ENCODE measurements at places on chromosomes 11 and 22. TPM values are rescaled to one million over a fixed set of nuclear protein-coding genes. Genes with fewer than 3 reads are reported as not detected.

MYEOV gene
- total RNA-seq, result not detected

TUB gene
- 11.2 TPM for total RNA-seq

OR5AS1 gene
- total RNA-seq, result not detected

ELFN2 gene
- total RNA-seq, result under 0.01 TPM

MRPL23 gene
- 87.0 TPM for total RNA-seq

TRPC6 gene
- 48.4 TPM for total RNA-seq

SSTR3 gene
- total RNA-seq, result not detected

ZBTB44 gene
- total RNA-seq, result 56.1 TPM

UBQLNL gene
- total RNA-seq, result 0.31 TPM

ANO3 gene
- total RNA-seq, result not detected

OTOG gene
- not detected for total RNA-seq

CACNA1I gene
- total RNA-seq, result 0.16 TPM

- no peak for ATAC-seq
Observed at GRCh38 chr11:33830903-33831648, 56.8 kb upstream of the FBXO3 start.

- ATAC-seq, result no peak
Observed at GRCh38 chr11:76119779-76120178, 86.5 kb downstream of the WNT11 start.

- no peak for ATAC-seq
Observed at GRCh38 chr11:3108183-3108721, 51.0 kb upstream of the CARS1 start.

DNA sequence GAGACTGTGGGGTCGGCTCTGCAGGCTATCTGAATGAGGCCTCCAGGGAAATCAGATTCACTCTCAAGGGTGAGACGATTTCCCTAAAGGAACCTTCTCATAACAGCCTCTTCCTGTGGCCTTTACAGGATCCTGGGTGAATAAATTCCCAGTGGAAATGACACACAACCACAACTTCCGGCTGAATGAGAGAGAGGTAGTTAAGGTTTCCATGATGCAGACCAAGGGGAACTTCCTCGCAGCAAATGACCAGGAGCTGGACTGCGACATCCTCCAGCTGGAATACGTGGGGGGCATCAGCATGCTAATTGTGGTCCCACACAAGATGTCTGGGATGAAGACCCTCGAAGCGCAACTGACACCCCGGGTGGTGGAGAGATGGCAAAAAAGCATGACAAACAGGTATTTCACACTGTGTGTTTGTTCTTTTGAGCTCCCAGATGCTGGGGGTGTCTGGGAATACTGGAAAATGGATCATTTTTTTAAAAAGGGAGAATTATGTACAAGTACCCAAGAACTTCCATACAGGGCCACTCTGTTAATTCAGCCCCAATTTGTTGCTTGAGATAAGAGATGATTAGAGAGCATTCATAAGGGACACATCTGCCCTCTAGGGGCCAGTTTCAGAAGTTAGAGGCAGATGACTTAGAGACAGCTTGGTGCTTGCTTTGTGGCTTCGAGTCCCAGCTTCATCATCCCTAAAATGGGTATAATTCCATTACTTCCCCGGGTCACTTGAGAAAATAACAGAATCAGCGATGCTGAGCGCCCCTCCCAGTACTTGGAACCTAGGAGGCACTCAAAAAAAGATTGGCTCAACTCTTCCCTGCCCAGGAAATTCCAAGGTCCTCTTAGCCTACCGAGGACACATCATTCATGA is 10.2 kb downstream of the SERPIND1 start:
- ATAC-seq, result no peak

GRCh38 chr11:21635394-21636145 is 557.3 kb upstream of the ANO5 start:
- no peak for ATAC-seq

DNA sequence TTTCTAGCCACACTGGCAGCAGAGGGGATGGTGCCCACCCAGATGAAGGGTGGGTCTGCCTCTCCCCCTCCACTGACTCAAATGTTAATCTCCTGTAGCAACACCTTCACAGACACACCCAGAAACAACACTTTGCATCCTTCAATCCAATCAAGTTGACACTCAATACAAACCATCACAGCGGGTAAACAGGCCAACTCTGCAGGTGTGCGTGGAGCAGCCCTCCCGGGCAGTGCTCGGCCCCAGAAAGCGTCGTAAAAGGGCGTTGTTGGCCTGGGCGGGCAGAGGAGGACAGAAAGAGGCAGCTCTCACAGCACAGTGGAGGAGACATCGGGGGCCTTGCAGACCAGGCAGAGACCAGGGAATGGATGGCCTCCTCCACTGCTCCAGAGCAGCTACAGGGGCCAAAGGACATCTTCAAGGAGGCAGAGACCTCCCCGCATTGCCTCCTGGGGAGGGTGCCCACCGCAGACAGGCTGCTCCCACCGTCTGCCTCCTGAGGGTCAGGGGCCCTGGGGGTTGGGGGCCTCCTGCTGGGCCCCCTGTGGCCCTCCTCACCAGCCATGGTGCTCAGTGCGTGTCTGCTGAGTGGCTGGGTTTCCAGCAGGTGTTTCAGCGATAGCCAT is 56.1 kb upstream of the FADD start:
- no peak for ATAC-seq

- no peak for ATAC-seq
Observed at GRCh38 chr22:21643533-21644357, 1.6 kb downstream of the SDF2L1 start.

GRCh38 chr11:46673713-46674462 is 26.5 kb downstream of the ARHGAP1 start:
- ATAC-seq, result no peak

GRCh38 chr11:63999349-64000025 is 13.2 kb downstream of the OTUB1 start:
- peak; percentile 42 for ATAC-seq

DNA sequence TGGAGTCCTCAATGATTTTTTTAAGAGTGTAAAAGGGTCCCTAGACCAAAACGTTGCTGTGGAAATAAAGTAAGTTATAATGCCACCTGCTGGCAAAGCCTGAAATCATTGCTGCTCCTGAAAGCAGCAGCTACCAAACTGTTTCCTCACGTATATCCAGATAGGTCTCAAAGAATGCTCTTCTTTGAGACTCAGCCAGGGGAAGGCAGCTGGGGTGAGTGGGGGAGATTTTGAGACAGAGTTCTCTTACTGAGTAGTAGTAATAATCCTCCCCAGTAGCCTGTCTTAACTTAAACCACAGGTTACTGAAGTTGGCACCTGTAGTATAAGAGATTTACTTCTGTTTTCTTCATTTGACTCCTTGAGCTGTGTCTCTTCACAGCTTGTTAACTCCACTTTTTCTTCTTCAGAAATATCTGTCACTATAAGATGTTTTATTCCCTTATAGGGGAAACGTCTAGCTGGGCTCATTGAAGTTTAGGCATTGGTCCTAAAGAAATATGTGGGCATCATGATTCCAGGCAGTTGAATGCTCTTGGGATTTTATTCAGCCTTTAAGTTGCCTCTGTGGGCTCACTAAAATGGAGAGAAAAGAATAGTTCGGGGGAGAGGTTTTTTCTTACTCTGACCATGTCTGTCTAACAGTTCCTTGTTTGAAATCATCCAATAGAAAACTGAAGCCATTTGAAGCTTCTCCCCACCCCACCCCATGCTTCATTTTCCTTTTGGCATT is 77.9 kb downstream of the BTBD10 start:
- no peak for ATAC-seq

DNA sequence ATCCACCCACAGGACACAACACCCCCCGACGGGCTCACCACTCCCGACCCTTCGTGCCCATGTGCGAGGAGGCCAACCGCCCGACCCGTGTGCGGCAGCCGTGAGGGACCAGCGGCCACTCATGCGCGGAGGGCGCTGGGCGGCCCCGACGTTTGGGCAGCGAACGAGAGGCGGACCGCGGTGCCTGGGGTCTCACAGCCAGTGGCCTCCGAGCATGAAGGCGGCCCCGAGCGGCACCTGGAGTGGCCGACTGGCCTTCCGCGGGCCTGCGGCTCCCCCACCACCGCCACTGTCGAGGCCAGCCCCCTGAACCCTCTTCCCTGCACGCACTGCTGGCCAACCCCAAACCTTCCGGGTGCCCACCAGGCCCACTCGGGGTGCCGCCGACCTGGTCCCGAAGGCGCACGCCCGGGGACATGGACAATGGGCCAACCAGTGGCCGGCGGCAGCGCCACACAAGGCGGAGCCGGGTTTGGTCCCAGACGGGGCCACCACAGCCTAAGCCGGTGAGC is 4274.9 kb upstream of the OR11H1 start:
- no peak for ATAC-seq

- no peak for ATAC-seq
Observed at GRCh38 chr11:45538939-45539338, 126.5 kb downstream of the CHST1 start.

GRCh38 chr11:107044503-107044902 is 26.2 kb upstream of the GUCY1A2 start:
- no peak for ATAC-seq

DNA sequence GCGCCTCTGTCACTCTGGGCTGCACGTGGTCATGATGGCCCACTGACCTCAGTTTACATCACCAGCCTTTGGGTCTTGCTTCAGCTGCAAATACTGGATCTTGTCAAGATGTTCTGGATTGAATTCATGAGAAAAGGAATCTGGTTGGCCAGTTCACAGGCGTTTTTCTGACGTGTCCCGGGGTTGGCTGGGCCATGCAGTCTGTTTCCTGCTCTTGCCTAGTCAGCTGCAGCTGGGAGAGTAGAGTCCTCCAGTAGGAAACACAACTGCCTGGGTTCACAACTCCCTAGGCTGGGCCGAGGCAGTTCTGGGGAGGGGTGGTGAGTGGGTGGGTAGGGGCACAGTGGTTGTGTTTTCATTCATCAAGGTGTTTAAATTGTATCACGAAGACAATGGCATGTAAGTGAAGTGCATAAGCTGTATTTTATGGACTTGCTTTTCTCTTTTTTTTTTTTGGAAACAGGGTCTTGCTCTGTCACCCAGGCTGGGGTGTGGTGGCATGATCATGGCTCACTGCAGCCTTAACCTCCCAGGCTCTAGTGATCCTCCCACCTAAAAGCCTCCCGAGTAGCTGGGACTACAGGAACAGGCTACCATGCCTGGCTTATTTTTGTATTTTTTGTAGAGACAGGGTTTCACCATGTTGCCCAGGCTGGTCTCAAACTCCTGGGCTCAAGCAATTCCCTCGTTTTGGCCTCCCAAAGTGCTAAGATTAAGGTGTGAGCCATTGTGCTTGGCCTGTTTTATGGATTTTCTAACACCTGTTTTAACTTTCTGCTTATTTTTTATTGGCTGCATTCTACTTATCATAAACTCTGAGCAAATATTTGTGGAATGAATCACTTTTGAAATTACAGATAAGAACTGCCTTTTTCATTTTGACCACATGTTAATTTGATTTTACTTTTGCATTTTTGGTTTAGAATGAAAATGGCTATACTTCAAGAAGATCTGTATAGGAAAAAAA is 54.0 kb upstream of the PITPNB start:
- no peak for ATAC-seq

GRCh38 chr11:73752216-73752867 is 8.5 kb downstream of the RAB6A start:
- no peak for ATAC-seq

DNA sequence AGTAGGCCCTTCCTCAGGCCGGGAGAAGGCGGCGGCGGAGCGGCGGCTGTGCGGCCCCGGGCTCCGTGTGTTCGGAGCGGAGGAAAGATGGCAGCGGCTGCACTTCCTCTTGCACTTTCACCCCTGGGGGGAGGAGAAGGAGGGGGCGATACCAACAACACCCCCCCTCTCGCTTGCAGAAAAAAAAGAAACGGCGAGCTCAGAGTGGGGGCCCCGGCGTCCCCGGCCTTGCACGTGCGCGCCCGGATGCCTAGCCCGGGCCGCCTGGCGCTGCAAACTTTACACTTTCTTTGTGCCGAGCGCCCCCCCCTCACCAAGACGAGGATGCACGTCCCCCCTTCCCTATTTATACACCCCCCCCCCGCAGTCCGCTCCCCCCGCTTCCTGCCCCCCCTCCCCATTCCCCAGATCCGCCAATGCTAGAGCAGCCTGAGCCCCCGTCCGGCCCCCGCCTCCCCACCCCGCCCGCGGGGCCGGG is at the start of gene PATZ1:
Gene PATZ1, minus strand, starts transcription at position 92 of the 478 bp plus-strand sequence. CDS start 744 bp downstream, outside the sequence.
- peak; percentile 66 for ATAC-seq

DNA sequence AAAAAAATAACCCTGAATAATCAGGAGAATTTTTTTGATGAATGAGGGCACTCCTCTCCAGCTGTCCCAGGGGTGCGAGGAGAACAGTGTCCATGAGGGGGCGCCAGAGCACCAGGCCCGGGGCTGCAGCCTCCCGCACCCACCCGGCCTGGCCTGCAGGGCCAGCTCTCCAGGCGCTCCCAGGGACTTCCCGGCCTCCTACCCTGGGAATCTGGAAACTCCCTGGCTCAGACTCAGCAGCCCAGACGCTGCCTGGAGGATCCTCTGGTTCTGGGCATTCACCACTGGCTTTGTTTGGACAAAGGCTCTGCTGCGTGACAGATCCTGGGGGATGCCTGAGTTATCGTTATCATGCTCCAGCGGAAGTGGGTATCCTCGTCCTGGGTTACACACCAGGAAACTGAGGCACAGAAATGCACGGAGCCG is 31.0 kb downstream of the MCM5 start:
- ATAC-seq, result peak; percentile 98

GRCh38 chr22:35103761-35104160 is 37.8 kb downstream of the ISX start:
- no peak for ATAC-seq

- no peak for ATAC-seq
Observed at GRCh38 chr11:2507945-2508749, 63.3 kb downstream of the KCNQ1 start.

DNA sequence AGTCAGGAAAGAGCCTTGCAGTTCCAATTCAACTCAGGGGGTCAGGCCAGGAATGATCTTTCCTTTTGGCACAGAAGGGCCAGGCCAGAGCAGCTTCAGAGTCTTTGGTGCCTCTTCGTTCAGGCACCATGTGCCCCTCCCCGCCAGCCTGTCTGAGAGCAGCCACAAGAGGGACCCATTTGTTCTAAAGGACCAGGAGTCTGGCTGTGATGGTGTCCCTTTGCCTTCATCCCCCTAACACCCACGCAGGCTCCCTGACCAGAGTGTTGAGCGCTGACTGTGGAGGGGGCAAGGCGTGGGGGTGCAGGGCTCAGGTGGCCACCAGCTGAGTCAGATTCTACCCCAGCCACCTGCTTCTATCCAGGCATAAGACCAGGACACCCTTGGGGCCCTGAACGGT is 156.4 kb downstream of the TTC17 start:
- no peak for ATAC-seq

DNA sequence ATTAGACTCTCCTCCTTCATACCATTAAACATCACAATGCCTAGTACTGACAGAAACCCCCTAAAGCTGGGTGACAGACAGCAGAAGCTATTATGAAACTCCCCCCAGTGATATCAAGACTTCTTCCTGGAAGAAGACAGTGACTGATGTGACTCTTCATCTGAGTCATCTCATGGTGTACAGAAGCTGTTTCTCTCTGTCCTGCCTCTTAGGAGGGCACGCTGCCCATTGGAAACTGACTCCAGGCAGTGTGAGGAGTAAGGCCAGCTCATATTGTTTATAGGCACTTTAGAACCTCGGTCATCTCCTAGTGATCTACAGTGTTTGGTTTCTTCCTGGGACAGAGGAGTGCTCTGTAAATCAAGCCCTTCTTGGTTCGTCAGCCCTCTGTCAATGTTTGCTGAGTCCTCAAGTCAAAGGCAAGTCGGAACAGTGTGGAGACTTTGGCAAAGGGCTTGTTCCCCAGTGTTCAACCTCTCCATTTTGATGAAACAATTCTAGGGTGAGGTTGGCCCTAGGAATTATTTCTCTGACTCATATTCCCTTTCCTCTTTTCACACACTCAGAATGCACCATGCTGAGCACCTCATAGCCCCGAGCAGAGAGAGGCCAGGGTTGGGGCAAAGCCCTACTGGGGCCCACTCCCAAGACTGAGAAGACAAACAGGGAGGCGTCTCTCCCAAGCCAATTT is 172.5 kb upstream of the TMEM45B start:
- ATAC-seq, result no peak

All from gastroesophageal sphincter (tissue), 4 donors.